ENCODE measurements at places on chromosomes 16 and 17. TPM values are rescaled to one million over a fixed set of nuclear protein-coding genes. Genes with fewer than 3 reads are reported as not detected.

KIF19 gene
- 0.17 TPM for total RNA-seq

- H3K4me3 ChIP-seq = no peak overlapping the region
- no peaks in the 10 kb centered on the region for H3K36me3 ChIP-seq
- DNase-seq = no peak
- H3K4me1 ChIP-seq = no peaks in the 10 kb centered on the region
Observed at GRCh38 chr17:72531729-72532128, 410.9 kb downstream of the SOX9 start.

GRCh38 chr17:49518346-49519078 is 23.4 kb downstream of the NGFR start:
- no peak overlapping the region for H3K4me3 ChIP-seq
- H3K4me1 ChIP-seq = peaks cover 20% of the 10 kb centered on the region
- DNase-seq = no peak

DNA sequence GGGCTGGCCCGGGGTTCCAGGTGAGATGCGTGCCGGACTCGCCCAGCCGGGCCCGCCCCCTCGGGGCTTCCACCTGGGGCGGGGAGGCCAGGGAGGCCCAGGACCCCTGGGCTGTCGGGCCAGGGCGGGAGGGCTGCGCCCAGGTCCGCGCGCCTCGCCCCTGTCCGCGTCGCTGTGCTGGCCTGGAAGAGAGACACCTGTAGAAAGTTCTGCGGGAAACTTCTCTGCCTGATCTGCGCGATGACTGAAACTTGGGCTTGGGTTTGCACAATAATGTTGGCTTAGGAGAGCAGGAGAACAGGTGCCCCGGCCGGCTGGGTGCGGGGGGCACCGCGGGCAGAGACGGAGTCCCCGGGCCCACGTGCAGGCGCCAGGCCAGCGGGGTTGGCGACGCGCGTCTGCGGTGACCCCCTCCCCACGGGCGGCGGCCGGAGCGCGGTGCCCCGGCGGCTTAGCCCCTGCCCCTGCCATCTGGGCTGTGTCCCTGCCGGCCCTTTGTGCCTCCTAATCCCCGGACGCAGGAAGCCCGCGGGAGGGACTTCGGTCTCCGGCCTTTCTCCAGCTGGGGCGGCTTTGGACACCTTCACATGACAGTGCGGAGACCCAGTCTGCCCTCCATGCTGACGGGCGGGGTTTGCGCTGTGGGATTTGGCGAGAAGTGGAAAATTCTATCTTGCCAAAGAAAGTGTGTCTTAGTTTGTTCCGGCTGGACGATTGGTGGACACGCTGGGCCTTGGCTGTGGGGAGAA is 483 bp downstream of the LLGL2 start:
- peaks cover 20% of the 10 kb centered on the region for H3K36me3 ChIP-seq
- DNase-seq = no peak
- no peak overlapping the region for H3K27ac ChIP-seq
- H3K27me3 ChIP-seq = peaks cover 12% of the 10 kb centered on the region
- peaks cover 10% of the 10 kb centered on the region for H3K4me1 ChIP-seq

- peaks cover 4% of the 10 kb centered on the region for H3K27me3 ChIP-seq
- no peak overlapping the region for H3K27ac ChIP-seq
- DNase-seq = no peak
- no peaks in the 10 kb centered on the region for H3K4me1 ChIP-seq
- H3K36me3 ChIP-seq = no peaks in the 10 kb centered on the region
- no peak overlapping the region for H3K4me3 ChIP-seq
Observed at GRCh38 chr17:33868899-33869298, 386.2 kb upstream of the CCL2 start.

GRCh38 chr17:41352597-41353366 is 2.2 kb upstream of the KRT33A start:
- DNase-seq = no peak
- no peaks in the 10 kb centered on the region for H3K27me3 ChIP-seq
- no peaks in the 10 kb centered on the region for H3K36me3 ChIP-seq
- no peak overlapping the region for H3K27ac ChIP-seq
- no peaks in the 10 kb centered on the region for H3K4me1 ChIP-seq

DNA sequence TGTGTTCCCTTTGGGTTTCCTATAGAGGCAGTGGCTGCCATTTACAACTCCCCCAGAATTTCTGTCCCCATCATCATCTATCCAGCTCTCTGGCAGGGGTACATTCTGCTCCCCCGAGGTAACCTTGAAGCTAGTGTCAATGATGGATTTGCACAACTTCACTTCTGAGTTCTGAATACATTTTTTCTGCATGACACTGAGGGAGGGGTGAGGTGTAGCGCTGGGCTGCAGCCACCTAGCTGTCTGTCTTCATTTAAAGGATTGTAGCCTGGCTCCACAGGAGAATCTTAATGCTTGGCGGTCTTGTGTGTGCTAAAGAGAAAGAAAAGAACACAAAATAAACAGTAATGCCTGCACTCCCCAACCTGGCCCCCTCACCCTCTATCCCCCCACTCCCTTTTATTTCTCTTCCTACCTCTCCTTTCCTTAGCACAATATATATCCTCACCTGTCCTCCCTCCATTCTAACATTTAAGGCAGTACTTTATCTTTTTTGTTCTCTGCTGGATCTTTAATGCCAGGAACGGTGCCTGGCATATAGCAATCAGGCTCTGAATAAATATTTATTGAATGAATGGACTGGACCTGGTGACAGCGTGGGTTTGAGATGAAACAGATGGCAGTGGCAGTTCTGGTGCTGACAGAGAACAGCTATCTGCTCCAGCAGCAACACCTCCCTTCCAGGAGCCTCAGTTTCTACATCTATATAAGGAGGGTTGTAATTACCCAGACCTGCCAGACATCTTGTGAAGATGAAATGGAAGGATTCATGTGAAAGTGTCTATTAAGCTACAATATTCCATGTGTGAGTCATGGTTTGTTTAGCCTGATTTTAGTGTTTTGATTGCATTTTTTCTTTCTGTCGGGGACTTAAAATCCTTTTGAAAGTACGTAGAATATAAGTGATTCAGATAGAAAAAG is 163.5 kb upstream of the CDH11 start:
- no peaks in the 10 kb centered on the region for H3K27me3 ChIP-seq
- H3K4me3 ChIP-seq = no peak overlapping the region
- H3K27ac ChIP-seq = no peak overlapping the region
- DNase-seq = no peak

DNA sequence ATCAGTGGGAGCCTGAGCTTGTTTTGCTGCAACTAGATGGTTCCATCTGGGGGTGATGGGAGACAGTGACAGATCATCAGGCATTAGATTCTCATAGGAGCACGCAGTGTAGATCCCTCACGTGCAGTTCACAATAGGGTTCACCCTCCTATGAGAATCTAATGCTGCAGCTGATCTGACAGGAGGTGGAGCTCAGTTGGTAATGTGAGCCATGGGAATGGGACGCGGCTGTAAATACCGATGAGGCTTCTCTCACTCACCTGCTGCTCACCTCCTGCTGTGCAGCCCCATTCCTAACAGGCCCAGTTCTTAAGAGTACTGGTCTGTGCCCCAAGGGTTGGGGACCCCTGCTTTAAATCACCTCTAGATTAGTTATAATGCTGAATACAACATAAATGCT is 137.5 kb upstream of the PLEKHM1 start:
- H3K4me1 ChIP-seq = no peaks in the 10 kb centered on the region
- no peak overlapping the region for H3K4me3 ChIP-seq
- DNase-seq = no peak
- peaks cover 2% of the 10 kb centered on the region for H3K36me3 ChIP-seq
- no peak overlapping the region for H3K27ac ChIP-seq

GRCh38 chr16:21078563-21078962 is 72.1 kb downstream of the DNAH3 start:
- no peaks in the 10 kb centered on the region for H3K4me1 ChIP-seq
- H3K27ac ChIP-seq = no peak overlapping the region
- no peak for DNase-seq

DNA sequence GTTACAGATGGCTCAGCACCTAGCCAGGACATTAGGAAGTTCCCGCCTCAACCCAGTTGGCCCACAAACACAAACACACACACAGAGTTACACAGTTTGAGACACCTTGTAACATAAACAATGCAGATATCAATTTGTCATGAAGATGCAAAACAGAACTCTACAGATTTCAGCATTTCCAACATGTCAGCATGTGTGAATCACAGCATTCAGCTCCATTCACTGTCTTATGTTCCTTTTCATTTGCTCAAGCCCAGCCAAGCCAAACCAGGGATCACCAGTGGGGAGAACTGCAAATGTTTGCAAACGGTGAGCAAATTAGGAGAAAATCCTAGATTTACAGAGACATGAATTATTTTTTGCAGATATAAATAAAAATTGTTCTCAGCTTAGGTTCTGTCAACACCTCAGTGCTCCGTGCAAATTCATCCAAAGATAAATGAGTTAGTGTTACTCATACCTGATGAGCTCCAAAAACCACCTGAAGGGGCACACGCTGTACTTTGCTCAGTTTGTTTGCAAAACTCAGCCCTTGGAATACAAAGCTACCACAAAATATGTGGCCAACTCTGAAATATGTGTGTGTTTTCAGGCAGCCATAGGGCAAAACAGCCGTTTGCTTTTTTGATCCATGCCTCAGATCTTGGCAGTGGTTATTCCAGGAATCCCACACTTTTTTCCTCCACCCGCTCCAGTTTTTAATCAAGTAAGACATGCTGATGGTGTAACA is 16.3 kb upstream of the COX10 start:
- H3K4me1 ChIP-seq = no peaks in the 10 kb centered on the region
- no peak for DNase-seq
- no peaks in the 10 kb centered on the region for H3K27me3 ChIP-seq
- H3K36me3 ChIP-seq = peaks cover 9% of the 10 kb centered on the region

DNA sequence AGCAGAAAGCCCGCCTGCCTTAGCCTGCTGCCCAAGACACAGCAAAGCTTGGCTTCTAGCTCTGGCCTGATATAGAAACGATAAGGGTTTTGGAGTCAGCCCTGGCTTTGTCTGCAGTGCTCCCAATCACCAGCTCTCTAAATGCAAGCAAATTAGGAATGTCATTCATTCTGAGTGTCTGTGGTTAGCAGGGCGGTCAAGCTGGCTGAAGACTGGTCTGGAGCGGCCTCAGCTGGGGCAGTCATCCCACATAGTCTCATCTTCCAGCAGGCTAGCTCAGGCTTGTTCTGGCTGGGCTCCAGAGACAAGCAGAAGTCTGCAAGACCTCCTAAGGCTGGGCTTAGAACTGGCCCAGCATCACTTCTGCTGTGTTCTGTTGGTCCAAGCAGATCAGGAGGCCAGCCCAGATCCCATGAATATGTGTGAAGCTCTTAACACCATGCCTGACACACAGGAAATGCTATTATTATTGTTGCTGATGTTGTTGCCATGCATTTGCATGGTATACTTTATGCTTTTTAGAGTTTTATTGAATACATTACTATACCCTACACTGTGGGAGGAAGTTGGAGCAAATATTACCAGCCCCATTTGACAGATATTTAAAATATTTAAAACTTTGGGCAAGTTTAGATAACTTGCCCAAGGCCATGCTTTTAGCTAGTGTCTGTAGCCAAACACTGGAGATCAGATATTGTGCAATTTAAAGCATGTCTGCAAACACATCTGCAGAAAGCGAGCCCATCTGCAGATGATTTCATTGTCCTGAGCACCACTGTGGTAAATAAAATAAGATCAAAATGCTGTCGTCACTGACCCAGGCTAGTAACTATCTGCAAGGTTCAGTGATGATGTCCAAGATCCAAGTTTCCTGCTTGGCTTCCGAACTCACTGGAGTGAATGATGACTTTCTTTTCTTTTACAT is 24.8 kb downstream of the TMC7 start:
- no peaks in the 10 kb centered on the region for H3K27me3 ChIP-seq
- H3K4me1 ChIP-seq = no peaks in the 10 kb centered on the region
- no peak overlapping the region for H3K27ac ChIP-seq
- H3K4me3 ChIP-seq = no peak overlapping the region

- no peak overlapping the region for H3K27ac ChIP-seq
- H3K4me3 ChIP-seq = no peak overlapping the region
- peaks cover 6% of the 10 kb centered on the region for H3K36me3 ChIP-seq
- H3K4me1 ChIP-seq = peaks cover 17% of the 10 kb centered on the region
Observed at GRCh38 chr17:47843391-47843730, 2.3 kb upstream of the SCRN2 start.

DNA sequence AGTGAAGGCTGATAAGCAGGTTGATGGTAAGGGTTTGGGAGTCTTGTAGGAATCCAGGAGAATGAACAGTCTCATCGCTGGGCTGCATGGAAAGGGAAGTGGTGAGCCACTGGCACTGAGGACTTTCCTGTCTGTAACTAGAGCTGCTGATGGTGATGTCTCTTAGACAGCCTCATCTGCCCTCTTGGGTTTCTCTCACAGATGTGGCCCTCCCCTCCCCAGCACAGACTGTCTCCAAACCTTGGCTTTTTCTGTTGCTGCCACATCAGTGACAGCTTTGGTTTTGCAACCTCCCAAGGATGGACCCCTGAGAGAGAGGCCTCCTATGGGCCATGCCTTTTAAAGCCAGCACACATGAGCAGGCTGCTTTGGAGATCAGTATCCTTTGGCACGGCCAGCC is 16.9 kb downstream of the PLCG2 start:
- H3K27me3 ChIP-seq = no peaks in the 10 kb centered on the region
- no peaks in the 10 kb centered on the region for H3K36me3 ChIP-seq
- no peak for DNase-seq

ST3GAL2 gene
- 25.4 TPM for total RNA-seq

DNA sequence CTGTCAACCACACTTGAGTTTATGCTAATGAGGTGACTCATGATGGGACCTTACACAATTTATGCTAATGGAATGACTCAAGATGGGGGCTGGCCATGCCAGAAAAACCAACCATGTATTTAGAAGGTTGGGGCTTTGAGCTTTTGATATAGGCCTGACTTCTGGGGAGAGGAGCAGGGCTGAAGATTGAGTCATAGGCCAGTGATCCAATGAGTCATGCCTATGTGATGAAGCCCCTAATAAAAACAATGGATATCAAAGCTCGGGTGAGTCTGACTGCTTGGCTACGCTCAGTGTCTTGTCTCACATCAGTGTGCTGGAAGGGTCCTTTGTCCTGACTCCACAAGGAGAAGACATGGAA is 7.3 kb downstream of the MFSD6L start:
- no peak overlapping the region for H3K4me3 ChIP-seq
- no peak for DNase-seq
- H3K27ac ChIP-seq = no peak overlapping the region

All from psoas muscle (tissue), 8 donors.